ENCODE measurements at places on chromosomes 2 and 18. TPM values are rescaled to one million over a fixed set of nuclear protein-coding genes. Genes with fewer than 3 reads are reported as not detected.

DNA sequence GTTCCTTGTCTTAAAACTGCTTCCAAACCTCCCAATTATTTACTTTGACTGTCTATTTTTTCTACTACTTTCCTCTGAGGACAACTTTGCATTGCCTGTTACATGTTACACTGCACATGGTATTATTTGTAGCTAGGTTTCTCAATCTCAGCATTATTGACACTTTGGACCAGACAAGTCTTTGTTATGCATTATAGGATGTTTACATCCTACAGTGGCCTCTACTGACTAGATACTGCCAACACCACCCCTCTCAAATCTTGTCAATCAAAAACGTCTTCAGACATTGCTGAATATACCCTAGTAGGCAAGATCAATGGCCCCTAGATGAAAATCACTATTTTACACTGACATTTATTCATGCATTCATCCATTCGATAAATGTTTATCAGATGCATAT lies 129.6 kb upstream of the DNAJC10 start:
- DNase-seq: no peak

The EFEMP1 gene
- total RNA-seq: 139 TPM

DNA sequence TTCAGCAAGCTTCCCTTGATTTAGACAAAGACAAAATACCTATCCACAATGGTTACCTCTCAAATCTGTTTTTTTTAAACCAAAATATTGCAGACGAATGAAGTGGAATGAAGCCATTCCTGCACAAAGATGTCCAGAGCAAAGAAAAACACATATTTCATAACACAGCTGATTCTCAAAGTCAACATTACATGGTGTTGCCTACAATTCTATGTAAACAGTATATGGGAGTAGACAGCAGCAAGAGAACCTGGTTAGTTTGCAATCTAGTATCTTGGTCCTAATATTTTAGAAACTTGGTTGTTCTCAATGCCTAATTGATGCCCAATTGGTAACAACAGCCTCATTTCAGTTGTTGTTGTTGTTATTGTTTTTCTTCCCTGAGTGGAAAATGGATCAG lies 1240.9 kb upstream of the CHAC2 start:
- DNase-seq: no peak

The FHOD3 gene
- total RNA-seq: 33.3 TPM

The UGT1A8 gene
- total RNA-seq: not detected

The CYS1 gene
- total RNA-seq: 9.3 TPM

Data from sciatic nerve (tissue), 2 donors.